Liver (tissue), 10 donors: ENCODE measurements at places on chromosomes 3 and 15. TPM values are rescaled to one million over a fixed set of nuclear protein-coding genes. Genes with fewer than 3 reads are reported as not detected.

- no peaks in the 10 kb centered on the region for H3K36me3 ChIP-seq
- H3K4me3 ChIP-seq: no peak overlapping the region
- no peaks in the 10 kb centered on the region for H3K27me3 ChIP-seq
- no peak overlapping the region for H3K27ac ChIP-seq
These were observed 759.2 kb upstream of the CFAP20DC start for GRCh38 chr3:59809016-59809415.

Gene CRTC3
- 9.2 TPM for total RNA-seq

- no peak overlapping the region for H3K4me3 ChIP-seq
- DNase-seq: no peak
- no peak overlapping the region for H3K27ac ChIP-seq
- H3K4me1 ChIP-seq: no peaks in the 10 kb centered on the region
These were observed 2.5 kb downstream of the DNAJB8 start for GRCh38 chr3:128464188-128464587.

Gene IL17RE
- 1.1 TPM for total RNA-seq

DNA sequence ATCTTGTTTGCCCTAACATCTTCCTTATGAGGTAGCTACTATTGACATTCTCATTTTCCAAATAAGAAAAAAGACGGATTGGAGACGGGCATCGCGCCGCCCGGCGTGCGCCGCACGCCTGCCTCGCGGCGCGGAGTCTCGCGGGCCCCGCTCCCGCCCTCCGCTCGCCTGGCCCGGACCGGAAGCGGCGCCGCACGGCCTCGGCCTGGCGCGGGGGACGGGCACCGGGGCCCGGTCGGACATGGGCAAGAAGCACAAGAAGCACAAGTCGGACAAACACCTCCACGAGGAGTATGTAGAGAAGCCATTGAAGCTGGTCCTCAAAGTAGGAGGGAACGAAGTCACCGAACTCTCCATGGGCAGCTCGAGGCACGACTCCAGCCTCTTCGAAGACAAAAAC is 112.0 kb downstream of the IL12A start:
- no peaks in the 10 kb centered on the region for H3K27me3 ChIP-seq
- H3K36me3 ChIP-seq: no peaks in the 10 kb centered on the region
- no peak overlapping the region for H3K4me3 ChIP-seq

DNA sequence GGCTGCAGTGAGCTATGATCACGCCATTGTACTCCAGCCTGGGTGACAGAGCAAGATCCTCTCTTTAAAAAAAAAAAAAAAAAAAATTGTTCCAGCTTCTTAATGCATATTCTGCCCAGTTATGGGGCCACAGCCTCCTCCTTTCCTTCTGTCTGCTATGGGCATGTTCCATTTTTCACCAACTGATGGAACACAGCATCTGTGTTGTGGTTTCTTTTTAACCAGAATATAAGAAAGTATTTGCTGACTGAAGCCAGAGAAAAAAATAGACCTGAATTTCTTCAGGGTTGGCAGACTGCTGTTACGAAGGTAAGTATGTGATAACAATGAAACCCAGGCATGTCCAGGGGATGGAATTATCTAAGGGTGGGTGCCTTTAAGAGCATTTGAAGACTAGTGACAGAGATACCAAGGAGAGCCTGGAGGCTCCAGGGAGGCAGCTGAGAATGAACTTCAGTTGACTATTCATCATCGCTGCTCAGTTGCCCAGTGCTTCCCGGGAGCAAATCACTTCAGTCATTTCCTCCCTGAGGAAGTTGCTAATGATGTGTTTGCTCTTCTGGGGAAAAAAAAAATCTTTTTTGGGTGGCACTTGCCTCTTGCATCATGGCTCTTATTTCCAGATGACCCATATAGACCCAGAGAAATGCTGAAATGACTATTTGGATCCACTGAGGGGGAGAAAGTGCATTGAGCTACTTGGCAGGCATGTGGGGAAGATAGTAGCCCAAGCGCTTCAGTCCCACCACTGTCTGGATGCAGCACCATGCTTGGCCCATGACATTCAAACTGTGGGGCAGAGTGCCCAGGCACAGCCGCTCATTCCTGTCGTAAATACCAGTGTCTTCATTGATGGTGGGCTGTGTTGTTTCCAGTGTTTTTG is 14.5 kb downstream of the NCBP2 start:
- no peak overlapping the region for H3K4me3 ChIP-seq
- no peaks in the 10 kb centered on the region for H3K4me1 ChIP-seq
- no peak for DNase-seq
- H3K36me3 ChIP-seq: peaks cover 15% of the 10 kb centered on the region
- no peak overlapping the region for H3K27ac ChIP-seq
- no peaks in the 10 kb centered on the region for H3K27me3 ChIP-seq

Gene CELSR3
- 0.33 TPM for total RNA-seq

Gene PATL2
- 0.65 TPM for total RNA-seq

Gene CCDC39
- under 0.01 TPM for total RNA-seq
